A549 (cell line): ENCODE measurements at places on chromosomes 5 and 9.

GRCh38 chr5:56412601-56413379, 179.7 kb upstream of the ANKRD55 start:
- DNase-seq, result no peak

GRCh38 chr5:28077291-28078240, 1039.2 kb upstream of the CDH9 start:
- DNase-seq, result no peak

GRCh38 chr5:155914766-155915165, 412.2 kb upstream of the SGCD start:
- no peak for DNase-seq

- DNase-seq, result peak; percentile 47
These were observed 491.1 kb downstream of the ENC1 start for GRCh38 chr5:74149395-74149794.

DNA sequence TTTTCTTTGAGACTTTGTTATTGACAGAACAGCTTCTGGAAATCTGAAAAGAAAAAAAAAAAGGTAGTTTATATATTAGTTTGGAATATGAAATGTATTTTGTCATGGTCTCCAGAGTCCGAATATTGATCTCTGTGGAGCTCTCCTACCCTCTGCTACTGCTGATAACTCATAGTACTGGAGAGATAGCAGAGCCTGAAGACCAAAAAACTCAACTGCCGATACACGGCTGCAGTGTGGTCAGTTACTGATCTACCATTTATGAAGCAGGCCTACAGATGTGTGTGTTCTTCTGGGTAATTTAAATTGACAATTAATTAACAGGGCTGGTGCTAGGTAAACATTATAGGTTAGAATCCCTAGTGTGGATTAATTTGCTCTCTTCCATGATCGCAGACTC, 3.8 kb upstream of the FAM120A start:
- DNase-seq, result no peak

GRCh38 chr9:36443581-36443980, 43.5 kb upstream of the RNF38 start:
- DNase-seq, result no peak

- DNase-seq, result no peak
These were observed 112.4 kb upstream of the ACOT12 start for GRCh38 chr5:81506378-81506777.

DNA sequence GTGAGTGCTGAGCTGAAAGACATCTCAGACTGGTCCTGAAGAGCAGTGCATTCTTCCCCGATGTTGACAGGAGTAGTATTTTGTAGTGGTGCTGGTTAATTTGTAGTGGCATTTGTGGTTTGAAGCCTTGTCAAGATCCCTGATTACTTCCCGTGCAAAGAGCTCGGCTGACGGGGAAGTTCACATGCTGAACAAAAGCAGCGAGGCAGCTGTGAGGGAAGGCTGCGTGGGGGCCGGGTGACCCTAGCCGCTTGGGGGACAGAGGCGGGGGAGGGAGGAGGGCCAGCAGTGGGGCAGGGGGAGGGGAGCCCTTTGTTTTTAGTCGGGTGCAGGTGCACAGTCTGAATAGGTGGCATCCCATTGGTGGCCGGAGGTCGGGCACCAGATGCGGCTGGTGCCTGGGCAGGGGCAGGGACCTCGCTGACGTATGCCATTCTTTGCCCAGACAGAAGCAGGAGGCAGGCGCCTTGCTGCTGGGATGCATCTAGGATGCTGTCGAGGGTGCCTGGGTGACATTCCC, 64.7 kb downstream of the CRB2 start:
- no peak for DNase-seq

DNA sequence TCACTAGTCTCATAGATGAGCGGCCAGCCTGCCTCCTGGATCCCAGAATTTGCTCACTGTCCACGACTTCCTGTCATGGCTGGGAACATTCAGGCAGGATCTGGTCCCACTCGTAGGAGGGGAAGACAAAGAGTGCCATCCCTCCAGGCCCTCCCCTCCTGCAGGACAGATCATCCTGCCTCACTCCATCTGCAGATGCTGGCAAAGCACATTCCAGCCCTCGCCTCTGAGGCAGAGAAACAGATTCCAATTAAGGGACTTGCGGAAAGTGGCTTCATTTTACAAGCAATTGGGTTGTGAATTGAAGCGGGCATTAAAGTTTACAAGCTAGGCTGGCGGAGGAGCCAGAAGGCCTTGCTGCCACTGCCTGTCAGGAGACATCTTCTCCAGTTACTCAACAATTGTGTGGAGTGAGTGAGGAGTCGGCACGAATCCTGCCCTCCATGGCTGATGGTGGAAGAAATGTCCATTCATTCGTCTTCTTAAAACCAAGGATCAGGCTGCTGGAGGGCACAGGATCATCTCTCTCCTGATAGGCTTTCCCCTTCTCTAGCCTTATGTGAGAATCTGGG, 41.8 kb upstream of the KCNMB1 start:
- no peak for DNase-seq

- no peak for DNase-seq
These were observed 82.1 kb upstream of the RUSC2 start for GRCh38 chr9:35407846-35408245.

DNA sequence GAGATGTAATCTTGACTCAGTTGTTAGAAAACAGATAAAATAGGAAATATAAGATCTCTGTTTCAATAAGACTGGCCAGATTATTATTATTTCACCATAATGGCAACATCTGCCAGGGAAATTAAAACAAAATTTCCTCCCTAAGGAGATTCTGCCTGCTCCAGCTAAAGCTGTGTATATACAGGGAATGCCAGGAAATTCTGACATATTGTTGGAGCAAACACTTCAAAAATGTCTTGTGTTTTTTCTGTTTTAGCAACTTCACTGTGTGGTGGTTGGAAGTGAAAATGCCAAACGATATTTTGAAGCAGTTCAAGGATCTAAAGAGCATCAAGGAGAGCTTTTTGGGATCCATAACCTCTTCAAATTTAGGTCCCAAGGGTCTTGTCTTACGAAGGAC, 90.8 kb downstream of the ERCC6L2 start:
- no peak for DNase-seq

GRCh38 chr5:42810834-42811590, 680 bp downstream of the SELENOP start:
- no peak for DNase-seq

GRCh38 chr5:146873186-146873917, 5.2 kb downstream of the PPP2R2B start:
- no peak for DNase-seq

DNA sequence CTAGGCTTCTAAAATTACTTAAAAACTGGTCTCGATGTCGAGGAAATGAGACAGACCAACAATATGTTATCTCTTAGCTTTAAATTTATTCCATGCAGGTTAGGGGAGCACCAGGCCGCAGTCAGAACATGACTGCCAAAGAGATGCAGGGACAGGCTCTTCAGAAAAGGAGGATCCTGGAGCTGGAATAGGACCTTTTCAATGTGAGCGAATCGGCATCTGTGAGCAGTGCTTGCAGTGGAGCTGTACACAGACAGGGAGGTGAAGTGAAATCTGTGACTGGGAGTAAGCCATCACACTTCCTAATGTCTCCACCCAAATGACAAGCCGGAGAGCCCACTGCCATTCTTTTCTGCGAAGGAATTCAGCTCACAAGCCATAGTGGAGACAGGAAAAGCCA, 78.2 kb downstream of the EFNA5 start:
- DNase-seq, result no peak

DNA sequence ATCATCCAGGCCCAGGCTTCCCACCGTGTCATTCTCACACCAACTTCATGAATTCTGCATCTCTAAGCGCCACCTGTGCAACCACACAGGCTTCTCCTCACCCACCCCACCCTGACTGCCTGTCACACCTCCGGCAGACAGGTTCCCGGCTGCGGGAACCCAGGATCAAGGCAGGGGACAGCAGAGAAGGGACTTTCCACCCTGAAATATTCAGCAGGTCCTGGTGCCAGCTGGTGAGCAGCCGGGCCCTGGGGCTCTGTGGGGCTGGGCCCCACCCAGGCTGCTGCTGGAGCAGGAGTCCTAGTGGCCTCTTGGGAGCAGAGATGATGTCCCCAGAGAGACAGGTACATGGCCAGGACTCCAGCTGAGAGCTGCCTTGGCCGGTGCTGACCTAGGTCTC, 12.7 kb downstream of the ANXA6 start:
- DNase-seq, result no peak

DNA sequence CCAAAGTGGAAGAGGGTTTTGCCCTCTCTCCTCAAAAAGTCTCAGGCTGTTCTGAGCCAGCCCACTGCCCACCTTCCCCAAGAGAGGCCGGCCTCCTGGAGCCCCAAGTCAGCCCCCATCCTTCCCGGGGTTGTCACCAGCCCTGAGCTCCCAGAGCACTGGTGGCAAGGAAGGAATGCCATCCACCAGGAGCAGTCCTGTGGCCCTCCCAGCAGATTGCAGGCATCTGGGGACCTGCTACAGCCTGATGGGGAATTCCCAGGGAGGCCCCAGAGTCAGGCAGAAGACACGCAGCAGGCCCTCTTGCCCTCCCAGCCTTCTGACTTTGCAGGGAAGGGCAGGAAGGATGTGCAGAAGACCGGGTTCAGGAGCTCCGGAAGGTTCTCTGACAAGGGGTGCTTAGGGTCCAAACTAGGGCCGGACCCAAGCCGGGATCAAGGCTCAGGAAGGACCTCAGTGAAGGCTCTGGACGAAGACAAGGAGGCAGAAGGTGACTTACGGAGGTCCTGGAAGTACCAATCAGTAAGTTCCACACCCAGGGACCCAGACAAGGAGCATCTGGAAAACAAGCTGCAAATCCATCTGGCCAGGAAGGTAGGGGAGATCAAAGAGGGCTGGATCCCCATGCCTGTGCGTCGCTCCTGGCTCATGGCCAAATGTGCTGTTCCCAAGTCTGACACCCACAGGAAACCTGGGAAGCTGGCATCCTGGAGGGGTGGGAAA, 3.7 kb downstream of the SPATA31E1 start:
- DNase-seq, result no peak

- DNase-seq, result no peak
These were observed 34.6 kb upstream of the ADAMTS16 start for GRCh38 chr5:5105531-5105930.

DNA sequence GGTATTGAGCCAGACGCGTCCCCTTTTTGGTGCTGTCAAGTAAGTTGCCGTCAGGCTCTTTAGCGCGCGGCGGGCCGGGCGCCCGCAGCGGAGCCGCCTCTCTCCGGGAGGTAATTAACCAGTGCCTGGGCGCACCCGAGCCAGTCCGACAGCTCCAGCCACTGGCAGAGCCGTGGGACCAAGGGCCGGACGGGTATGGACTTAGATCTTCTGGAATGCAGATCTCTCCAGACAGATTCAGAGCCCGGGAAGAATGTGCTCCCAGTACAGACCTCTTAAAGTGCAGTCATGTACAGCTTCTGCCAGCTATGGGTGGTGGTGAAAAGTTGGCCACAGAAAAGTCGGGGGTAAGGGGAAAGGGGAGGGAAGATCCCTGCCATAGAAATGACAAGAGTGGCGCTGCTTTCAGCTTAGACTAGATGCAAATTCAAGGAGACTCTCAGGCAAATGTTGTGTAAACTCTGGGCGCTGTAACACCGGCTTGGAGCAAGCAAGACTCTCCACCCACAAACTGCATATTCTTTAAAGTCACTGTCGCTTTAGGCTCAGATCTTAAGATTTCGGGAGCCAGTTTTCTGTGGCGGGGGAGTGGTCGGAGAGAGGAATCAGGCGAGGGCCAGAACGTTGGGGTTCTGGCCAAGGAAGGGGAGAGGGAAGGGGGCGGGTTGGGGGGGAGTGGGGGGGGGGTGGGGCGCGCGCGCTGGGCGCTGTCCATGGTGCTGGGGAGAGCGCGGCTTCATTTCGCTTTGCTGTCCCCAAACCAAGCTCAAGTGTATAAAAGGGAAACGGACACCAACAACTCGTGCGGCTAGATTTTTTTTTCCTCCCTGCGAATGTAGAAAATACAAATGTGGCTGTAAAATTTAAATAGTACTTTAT, 29.2 kb downstream of the NR2F1 start:
- no peak for DNase-seq

DNA sequence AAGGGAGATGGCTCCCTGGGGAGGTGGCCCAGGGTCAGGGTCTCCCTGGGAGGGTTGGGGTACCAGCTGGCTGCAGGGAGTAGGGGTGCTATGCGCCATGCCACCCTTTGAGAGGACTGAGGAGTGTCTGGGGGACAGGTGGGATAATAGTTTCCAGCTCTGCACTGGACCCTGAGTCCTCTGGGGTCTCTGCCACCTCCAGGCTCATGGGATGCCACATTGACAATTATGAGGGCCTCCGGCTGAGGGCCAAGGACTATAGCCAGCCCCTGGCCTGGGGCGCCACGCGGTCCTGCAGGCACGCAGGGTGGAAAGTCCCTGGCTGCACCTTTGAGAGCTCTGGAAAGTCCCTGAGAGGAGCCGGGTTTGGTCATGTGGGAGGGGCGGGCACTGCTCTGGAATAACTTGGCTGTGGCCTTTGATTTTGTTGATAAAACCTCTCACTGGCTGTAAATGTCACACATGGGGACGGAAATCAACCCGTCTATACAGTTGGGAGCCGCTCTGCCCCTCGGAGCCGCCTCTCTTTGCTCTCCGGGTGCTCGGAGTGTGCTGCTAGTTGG, 16.0 kb downstream of the TRAF2 start:
- DNase-seq, result peak; percentile 97

- DNase-seq, result no peak
These were observed 584.4 kb upstream of the ACO1 start for GRCh38 chr9:31799953-31800609.

DNA sequence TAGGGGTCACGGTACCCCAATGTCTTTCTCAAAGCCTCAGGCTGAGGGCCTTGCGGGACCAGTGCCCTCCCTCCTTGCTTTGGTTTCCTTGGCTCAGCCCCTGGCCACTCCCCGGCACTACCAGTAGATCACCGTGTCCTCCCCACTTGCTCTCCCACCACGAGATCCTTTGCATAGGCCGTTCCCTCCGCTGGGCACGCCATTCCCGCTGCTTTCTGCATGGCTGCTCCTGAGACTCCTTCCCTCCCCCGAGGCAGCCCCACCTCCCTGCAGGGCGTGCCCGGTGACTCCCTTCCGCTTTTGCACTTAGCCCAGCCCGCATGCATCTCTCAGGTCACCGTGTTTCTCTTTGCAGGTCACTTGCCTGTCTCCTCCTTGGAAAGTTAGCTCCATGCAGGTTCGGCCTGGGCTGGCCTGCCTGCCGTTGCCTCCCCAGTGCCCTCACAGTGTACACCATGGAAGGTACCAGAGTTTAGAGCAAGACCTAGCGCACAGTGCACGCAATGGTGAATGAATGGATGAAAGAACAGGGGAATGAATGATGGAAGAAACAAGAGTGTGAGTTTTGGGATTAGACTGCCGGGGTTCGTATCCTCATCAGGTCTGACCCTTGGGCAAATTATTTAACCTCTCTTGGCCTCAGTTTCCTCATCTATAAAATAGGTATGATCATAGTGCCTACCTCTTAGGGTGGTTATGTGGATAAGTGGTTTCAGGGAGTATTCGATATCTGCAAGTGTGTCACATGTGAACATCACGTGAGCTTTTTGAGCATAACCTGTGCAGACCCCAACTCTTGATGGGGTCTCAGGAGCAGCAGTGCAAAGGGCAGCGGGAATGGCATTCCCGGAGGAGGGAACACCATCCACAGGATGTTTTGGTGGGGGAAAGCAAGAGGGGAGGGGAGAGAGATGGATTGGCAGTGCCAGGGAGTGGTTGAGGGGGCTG, 214.3 kb downstream of the C9orf50 start:
- DNase-seq, result peak; percentile 62
